Activated CD8-positive, alpha-beta T cell treated with anti-CD3 and anti-CD28 coated beads, Interleukin-2, amount 10 ng/mL, durations not matched to agents 7 days and 5 days (primary cell): ENCODE measurements at places on chromosomes 6 and 20. TPM values are rescaled to one million over a fixed set of nuclear protein-coding genes. Genes with fewer than 3 reads are reported as not detected.

Gene RHAG
- not detected for total RNA-seq

- H3K27ac ChIP-seq = no peak overlapping the region
- no peaks in the 10 kb centered on the region for H3K4me1 ChIP-seq
- no peaks in the 10 kb centered on the region for H3K27me3 ChIP-seq
- no peak for DNase-seq
- H3K36me3 ChIP-seq = no peaks in the 10 kb centered on the region
Measured at GRCh38 chr20:54131675-54132611, 41.8 kb downstream of the CYP24A1 start.

DNA sequence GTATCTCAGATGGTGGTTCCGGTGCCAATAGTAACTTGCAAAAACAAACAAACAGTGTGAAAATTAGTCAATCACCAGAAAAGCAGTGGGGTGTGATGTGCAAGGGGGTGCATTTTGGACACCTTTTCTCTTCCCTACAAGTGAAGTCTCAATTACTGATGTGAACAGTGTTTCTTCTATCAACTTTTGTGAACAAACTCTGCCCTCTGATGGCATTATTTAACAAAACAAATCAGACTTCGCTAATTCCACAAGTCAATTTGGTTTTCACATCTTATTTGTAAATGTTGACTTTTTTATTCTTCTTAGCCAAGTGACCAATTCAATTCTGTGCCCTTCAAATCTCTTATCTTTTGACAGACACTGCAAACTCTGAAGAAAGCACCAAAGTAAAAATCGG is 212.2 kb downstream of the UST start:
- H3K27me3 ChIP-seq = peaks cover 3% of the 10 kb centered on the region
- no peak overlapping the region for H3K4me3 ChIP-seq
- no peaks in the 10 kb centered on the region for H3K36me3 ChIP-seq

DNA sequence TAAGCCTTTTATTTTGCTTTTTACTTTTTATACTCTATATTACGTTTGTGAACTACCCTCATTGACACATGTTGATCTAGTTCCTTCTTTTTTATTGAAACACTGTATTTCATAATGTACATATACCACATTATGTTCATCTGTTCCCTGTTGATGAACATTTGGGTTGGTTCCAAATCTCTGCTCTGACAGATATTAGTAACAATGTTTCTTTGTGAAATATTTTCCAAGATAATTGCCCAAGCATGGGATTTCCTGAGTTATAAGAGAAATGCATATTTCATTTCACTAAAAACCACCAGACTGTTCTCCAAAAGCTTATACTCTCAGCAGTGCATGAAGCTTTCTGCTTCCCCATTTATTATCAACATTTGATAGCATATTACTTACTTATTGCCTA is 44.2 kb upstream of the TNFRSF21 start:
- H3K4me3 ChIP-seq = no peak overlapping the region
- H3K27me3 ChIP-seq = peaks cover 10% of the 10 kb centered on the region
- no peak for DNase-seq

- H3K27ac ChIP-seq = no peak overlapping the region
- H3K4me1 ChIP-seq = peaks cover 14% of the 10 kb centered on the region
- peaks cover 3% of the 10 kb centered on the region for H3K36me3 ChIP-seq
- no peak overlapping the region for H3K4me3 ChIP-seq
- no peak for DNase-seq
- no peaks in the 10 kb centered on the region for H3K27me3 ChIP-seq
Measured at GRCh38 chr20:53769041-53769440, 175.4 kb upstream of the ZNF217 start.

- no peaks in the 10 kb centered on the region for H3K27me3 ChIP-seq
- DNase-seq = no peak
- no peaks in the 10 kb centered on the region for H3K4me1 ChIP-seq
- no peak overlapping the region for H3K4me3 ChIP-seq
- H3K36me3 ChIP-seq = no peaks in the 10 kb centered on the region
- no peak overlapping the region for H3K27ac ChIP-seq
Measured at GRCh38 chr6:135782546-135782945, 69.0 kb upstream of the PDE7B start.

DNA sequence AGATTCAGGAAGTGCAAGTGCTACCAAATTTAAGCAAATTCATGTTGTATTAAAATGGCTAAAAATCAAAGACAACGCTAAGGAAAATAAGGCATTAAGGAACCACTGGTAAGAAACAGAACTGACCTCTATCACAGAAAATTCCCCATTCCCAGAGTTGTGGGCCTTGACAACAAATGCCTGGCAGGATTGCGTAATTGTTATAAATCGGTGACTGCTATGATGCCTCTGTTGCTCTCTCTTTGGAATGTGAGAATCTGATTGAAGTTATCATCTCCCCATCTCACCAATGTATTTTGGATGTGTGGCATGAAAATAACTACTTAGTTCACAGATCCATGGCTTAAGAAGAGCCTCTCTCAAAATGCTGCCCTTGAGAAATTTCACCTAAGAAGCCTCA is 257.3 kb downstream of the OGFRL1 start:
- H3K27me3 ChIP-seq = no peaks in the 10 kb centered on the region
- H3K36me3 ChIP-seq = no peaks in the 10 kb centered on the region
- no peak overlapping the region for H3K27ac ChIP-seq
- H3K4me3 ChIP-seq = no peak overlapping the region
- no peak for DNase-seq

Gene C6orf58
- total RNA-seq = not detected

Gene TSBP1
- not detected for total RNA-seq

GRCh38 chr20:61935926-61936700 is 129.6 kb downstream of the TAF4 start:
- no peak overlapping the region for H3K27ac ChIP-seq
- no peaks in the 10 kb centered on the region for H3K36me3 ChIP-seq

Gene ULBP2
- 0.40 TPM for total RNA-seq

GRCh38 chr20:62382306-62383198 is 4.4 kb upstream of the RPS21 start:
- no peak overlapping the region for H3K4me3 ChIP-seq
- H3K27ac ChIP-seq = peak overlapping the region; percentile 45
- no peaks in the 10 kb centered on the region for H3K27me3 ChIP-seq
- peaks cover 25% of the 10 kb centered on the region for H3K36me3 ChIP-seq
- peak; percentile 83 for DNase-seq
- peaks cover 30% of the 10 kb centered on the region for H3K4me1 ChIP-seq

DNA sequence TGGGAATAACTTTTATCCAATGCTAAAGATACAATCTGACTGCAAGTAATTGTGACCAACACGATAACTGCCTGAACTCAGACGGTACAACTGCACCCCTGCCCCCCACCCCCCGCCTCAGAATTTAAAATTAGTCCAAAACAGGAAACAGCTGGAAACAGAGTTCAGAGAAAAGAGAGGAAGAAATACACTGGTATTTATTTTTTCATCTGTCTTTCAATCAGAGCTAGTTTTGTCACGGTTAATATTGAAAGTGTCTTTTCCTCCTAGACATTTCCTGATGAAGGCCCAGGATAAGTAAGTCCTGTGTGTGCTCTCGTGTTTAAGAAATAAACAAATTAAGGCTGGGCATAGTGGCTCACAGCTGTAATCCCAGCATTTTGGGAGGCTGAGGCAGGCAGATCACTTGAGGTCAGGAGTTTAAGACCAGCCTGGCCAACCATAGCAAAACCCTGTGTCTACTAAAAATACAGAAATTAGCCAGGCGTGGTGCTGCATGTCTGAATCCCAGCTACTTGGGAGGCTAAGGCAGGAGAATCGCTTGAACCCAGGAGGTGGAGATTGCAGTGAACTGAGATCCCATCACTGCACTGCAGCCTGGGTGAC is 21.5 kb downstream of the ACSS1 start:
- H3K27ac ChIP-seq = peak overlapping the region; percentile 86
- H3K27me3 ChIP-seq = no peaks in the 10 kb centered on the region
- DNase-seq = no peak
- H3K4me1 ChIP-seq = peaks cover 51% of the 10 kb centered on the region
- peaks cover 11% of the 10 kb centered on the region for H3K36me3 ChIP-seq

DNA sequence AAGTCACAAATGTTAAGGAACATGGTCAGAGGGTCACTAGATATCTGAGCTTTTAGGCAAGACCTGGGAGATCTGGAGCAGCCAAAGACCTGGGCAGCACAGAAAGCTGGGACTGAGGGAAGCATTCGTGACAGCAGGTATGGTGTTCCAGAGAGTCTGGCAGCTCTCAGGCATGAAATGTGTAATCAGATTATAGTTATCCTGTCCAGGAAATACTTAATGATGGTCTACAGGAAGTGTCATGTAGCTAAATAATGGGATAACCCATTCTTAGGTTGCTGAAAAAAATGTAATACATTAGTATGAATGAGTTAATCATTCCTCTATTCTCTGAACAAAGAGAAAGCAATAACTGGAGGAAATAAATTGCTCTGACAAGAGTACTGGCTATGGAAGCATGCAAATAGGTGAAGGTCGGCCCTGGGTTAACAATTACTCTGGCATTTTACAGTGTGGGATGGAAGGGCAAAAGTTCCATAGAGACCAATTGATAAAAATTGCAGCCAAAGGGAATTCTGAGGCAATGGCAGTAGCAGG is 740.5 kb downstream of the CBLN4 start:
- H3K4me3 ChIP-seq = no peak overlapping the region
- H3K27ac ChIP-seq = no peak overlapping the region
- no peaks in the 10 kb centered on the region for H3K36me3 ChIP-seq
- no peaks in the 10 kb centered on the region for H3K27me3 ChIP-seq

Gene CPNE5
- 1.7 TPM for total RNA-seq

DNA sequence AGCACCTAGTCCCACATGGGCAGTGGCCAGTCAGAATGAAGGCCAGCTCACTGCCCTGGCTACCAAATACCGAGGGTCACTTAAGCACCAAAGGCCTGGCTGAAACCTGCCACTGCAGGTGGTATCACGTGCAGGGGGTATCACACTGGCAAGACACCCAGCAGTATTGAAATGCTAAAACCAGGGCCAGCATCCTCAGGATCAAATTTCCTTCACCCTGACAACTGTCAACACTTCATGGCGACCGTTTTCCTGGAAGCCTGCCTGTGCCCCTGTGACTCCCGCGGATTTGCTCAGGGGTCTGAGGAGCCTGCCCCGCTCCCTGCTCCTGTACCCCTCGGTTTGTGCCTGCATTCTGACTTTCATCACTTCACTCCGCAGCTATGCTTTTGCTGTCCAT is 151.1 kb downstream of the TTLL2 start:
- H3K27me3 ChIP-seq = peaks cover 6% of the 10 kb centered on the region
- DNase-seq = no peak
- H3K4me1 ChIP-seq = no peaks in the 10 kb centered on the region
- no peak overlapping the region for H3K27ac ChIP-seq
- no peaks in the 10 kb centered on the region for H3K36me3 ChIP-seq

GRCh38 chr6:113564371-113565171 is 292.6 kb upstream of the MARCKS start:
- no peak overlapping the region for H3K27ac ChIP-seq
- no peaks in the 10 kb centered on the region for H3K4me1 ChIP-seq
- no peaks in the 10 kb centered on the region for H3K36me3 ChIP-seq
- no peak overlapping the region for H3K4me3 ChIP-seq

DNA sequence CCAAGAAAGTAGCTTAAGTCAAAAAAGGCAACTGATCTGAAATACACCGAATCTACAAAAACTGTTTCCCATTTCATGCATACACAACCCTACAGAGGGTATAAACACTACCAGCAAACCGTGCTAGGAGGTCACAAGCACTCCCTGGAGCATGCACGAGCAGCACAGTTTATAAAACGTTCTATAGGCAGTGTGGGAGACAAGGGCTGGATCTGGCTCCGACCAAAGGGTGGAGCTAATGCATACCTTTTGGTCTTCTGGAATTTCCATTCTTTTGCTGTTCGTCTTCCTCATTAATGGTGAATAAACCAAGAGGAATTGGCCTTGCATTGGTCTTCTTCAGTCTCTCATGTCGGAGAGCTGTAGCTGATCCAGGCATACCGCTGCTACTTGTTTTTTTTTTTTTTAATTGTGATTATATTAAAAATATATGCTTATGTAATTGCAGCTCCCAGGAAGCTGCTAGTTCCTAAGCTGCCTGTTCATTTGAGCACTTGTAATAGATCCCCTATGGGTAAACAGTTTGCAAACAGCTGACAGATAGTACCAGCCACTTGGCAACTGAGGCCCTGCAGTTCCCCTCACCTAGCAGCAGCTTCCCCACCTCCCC is 24.5 kb downstream of the MAP7 start:
- H3K27ac ChIP-seq = no peak overlapping the region
- peaks cover 15% of the 10 kb centered on the region for H3K27me3 ChIP-seq
- no peak for DNase-seq

DNA sequence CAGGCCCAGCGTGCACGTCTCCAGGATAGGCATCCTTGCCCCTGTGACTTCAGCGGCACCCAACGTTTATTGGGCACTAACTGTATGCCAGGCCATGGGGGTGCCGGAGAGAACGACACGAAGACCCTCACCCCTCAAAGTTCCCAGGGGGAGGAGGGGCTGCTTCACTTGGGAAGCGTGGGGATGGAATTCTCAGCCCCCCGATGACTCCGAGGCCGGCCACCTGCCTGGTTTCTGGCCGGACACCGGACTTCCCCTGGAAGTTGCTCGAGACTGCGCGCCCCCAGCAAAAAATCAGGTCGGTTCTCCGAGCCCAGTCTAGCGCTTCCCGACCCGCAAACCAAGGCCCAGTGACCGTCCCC is 275 bp upstream of the MAVS start:
- peak overlapping the region; percentile 85 for H3K4me3 ChIP-seq
- peaks cover 16% of the 10 kb centered on the region for H3K36me3 ChIP-seq
- H3K27ac ChIP-seq = peak overlapping the region; percentile 87
- H3K4me1 ChIP-seq = peaks cover 24% of the 10 kb centered on the region
- H3K27me3 ChIP-seq = no peaks in the 10 kb centered on the region

GRCh38 chr6:87803791-87804190 is 101.8 kb upstream of the AKIRIN2 start:
- H3K27ac ChIP-seq = no peak overlapping the region
- H3K27me3 ChIP-seq = peaks cover 28% of the 10 kb centered on the region
- no peak for DNase-seq
- H3K4me1 ChIP-seq = peaks cover 3% of the 10 kb centered on the region
- H3K4me3 ChIP-seq = no peak overlapping the region

DNA sequence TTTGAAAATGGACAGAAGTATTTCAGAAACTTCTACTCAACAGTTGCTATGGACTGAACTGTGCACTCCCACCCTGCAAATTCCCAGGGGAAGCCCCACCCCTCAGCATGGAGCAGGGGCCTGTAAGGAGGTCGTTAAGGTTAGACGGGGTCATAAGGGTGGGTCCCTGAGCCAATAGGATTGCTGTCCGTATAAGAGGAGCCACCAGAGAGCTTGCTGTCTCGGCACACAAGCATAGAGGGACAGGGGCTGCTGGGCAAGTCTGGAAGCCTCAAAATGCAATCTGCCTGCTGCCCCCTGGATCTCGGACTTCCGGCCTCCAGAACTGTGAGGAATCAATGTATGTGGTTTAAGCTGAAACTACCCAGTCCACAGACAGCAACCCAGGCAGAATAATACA is 37.4 kb upstream of the AFDN start:
- no peak for DNase-seq
- no peaks in the 10 kb centered on the region for H3K36me3 ChIP-seq

DNA sequence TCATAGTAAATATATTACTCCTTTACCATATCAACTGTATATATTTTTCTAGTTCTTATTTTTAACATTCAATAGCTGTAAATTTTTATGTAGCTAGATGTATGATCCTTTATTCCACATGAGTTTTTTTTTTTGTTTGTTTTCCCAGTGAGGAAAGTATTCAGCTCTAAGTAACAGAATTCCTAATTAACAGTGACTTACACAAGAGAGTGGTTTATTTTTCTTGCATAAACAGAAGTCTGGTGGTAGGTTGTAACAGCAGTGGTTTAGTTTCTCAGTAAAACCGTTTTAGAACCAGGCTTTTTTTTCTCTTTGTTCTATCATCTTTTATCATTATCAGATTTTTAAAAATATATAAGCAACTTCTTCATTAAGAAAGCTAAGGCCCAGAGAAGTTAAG is 116.9 kb upstream of the FLRT3 start:
- no peak for DNase-seq
- H3K27ac ChIP-seq = no peak overlapping the region
- no peaks in the 10 kb centered on the region for H3K36me3 ChIP-seq
- H3K4me1 ChIP-seq = no peaks in the 10 kb centered on the region

Gene PEDS1
- 30.2 TPM for total RNA-seq
